ENCODE measurements at places on chromosomes 7 and 10. TPM values are rescaled to one million over a fixed set of nuclear protein-coding genes. Genes with fewer than 3 reads are reported as not detected.

DNA sequence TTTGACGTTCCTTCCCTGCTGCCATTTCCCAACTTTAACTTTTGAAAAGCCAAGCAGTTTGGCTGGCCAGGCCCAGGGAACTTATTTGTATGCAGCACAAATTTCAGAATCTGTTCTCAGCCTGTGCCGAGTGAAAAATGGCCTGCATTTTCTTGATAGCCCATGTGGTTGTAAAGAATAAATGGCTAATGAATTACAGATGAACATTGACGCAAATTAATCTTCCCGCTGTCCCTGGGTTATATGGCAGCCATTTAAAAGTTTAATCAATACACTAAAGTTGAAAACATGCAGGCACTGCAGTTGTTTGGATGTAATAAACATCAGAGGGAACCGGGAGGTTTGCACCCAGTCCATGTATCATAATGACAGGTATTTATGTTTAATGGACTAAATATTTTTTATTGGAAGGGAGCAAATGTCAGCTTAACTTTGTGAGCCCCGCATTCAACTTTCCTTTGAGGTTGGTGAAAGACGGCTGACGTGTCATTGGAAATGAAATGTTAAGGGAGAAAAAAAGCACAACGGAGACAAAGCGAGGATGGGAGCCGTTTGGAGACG is 1092.4 kb downstream of the LRMDA start:
- H3K4me3 ChIP-seq: no peak overlapping the region
- no peak for DNase-seq
- no peaks in the 10 kb centered on the region for H3K27me3 ChIP-seq
- H3K4me1 ChIP-seq: no peaks in the 10 kb centered on the region
- H3K27ac ChIP-seq: no peak overlapping the region
- no peaks in the 10 kb centered on the region for H3K36me3 ChIP-seq

GRCh38 chr7:27155816-27156507 is 513 bp downstream of the HOXA7 start:
- peaks cover 45% of the 10 kb centered on the region for H3K4me1 ChIP-seq
- no peak overlapping the region for H3K27ac ChIP-seq
- peaks cover 84% of the 10 kb centered on the region for H3K27me3 ChIP-seq
- no peaks in the 10 kb centered on the region for H3K36me3 ChIP-seq

GRCh38 chr10:43855667-43856210 is 207.1 kb upstream of the ZNF32 start:
- no peaks in the 10 kb centered on the region for H3K27me3 ChIP-seq
- H3K36me3 ChIP-seq: no peaks in the 10 kb centered on the region
- no peaks in the 10 kb centered on the region for H3K4me1 ChIP-seq
- H3K4me3 ChIP-seq: no peak overlapping the region
- no peak overlapping the region for H3K27ac ChIP-seq
- DNase-seq: no peak

DNA sequence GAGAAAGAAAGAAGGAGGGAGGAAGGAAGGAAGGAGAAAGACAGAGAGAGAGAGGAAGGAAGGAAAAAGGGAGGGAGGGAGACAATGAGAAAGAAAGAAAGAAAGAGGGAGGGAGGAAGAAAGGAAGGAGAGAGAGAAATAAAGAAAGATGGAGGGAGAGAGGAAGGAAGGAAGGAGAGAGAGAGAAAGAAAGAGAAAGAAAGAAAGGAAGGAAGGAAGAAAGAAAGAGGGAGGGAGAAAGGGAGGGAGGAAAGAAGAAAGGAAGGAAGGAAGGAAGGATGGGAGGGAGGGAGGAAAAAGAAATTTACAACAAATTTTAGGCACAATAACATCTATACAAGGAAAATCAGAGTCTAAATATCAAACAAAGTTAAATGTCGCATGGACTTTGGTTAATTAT is 332.6 kb upstream of the KLF6 start:
- H3K4me3 ChIP-seq: no peak overlapping the region
- no peaks in the 10 kb centered on the region for H3K27me3 ChIP-seq
- peaks cover 9% of the 10 kb centered on the region for H3K4me1 ChIP-seq
- H3K27ac ChIP-seq: no peak overlapping the region
- no peaks in the 10 kb centered on the region for H3K36me3 ChIP-seq

AMZ1 gene
- 0.14 TPM for total RNA-seq

All from activated CD8-positive, alpha-beta T cell treated with anti-CD3 and anti-CD28 coated beads for 36 hours (primary cell).